ENCODE measurements at places on chromosomes 4 and X.

- no peak for DNase-seq
Measured at GRCh38 chr4:139884438-139884837, 218.8 kb downstream of the MGST2 start.

GRCh38 chr4:65089666-65090065 is 580.6 kb downstream of the EPHA5 start:
- DNase-seq: peak; percentile 3

DNA sequence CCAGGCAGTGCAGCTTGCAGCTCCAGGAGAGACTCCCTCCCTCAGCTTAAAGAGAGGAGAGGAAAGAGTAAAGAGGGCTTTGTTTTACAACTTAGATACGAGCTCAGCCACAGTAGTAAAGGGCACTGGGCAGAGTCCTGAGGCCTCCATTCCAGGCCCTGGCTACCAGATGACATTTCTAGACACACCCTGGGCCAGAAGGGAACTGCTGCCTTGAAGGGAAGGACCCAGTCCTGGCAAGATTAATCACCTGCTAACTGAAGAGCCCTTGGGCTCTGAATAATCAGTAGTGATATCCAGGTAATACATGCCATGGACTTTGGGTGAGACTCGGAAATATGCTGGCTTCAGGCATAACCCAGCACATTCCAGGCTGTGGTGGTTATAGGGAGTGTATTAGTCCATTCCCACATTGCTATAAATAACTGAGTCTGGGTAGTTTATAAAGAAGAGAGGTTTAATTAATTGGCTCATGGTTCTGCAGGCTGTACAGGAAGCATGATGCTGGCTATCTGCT is 15.3 kb upstream of the SLC16A2 start:
- no peak for DNase-seq

DNA sequence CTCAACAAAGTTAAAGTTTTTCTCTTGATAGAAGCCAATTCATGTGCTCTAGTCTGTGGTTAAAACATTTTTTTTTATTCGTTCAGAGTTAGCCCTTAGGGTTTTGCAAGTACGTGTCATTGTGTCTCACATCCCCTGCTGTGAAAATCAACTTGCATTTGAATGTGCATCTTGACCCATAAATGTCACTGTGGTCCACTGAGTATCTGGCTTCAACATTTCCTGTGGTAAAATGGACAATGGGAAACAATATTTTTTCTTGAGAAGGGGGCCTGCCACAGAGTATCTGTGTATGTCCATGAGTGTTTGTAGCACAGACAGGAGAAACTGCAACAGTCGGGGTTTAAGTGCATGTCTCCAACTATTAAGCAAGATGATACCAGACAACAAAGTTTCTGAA is 554.8 kb upstream of the TENM3 start:
- no peak for DNase-seq

GRCh38 chr4:15235135-15235534 is 192.7 kb upstream of the C1QTNF7 start:
- DNase-seq: no peak

DNA sequence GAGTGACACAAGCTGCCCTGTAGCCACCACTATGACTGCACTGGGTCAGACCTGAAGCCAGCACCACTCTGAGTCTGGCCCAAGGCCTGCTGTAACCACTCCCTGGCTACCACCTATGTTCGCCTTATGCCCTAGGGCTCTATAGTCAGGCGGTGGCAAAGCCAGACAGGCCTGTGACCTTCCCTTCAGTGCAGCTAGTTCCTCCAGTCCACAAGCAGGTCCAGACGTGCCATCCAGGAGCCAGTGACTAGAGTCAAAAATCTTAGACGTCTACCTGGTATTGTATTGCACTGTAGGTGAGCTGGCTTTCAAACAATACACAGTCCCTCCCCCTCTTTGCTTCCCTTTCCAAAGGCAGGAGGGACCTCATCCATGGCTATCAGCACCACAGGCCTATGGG is 54.0 kb upstream of the RNF128 start:
- no peak for DNase-seq

- DNase-seq: no peak
Measured at GRCh38 chr4:14837860-14838259, 164.4 kb upstream of the CPEB2 start.

GRCh38 chr4:173990869-173991210 is 292.6 kb downstream of the FBXO8 start:
- DNase-seq: no peak

- DNase-seq: no peak
Measured at GRCh38 chr4:14863418-14864364, 138.6 kb upstream of the CPEB2 start.

DNA sequence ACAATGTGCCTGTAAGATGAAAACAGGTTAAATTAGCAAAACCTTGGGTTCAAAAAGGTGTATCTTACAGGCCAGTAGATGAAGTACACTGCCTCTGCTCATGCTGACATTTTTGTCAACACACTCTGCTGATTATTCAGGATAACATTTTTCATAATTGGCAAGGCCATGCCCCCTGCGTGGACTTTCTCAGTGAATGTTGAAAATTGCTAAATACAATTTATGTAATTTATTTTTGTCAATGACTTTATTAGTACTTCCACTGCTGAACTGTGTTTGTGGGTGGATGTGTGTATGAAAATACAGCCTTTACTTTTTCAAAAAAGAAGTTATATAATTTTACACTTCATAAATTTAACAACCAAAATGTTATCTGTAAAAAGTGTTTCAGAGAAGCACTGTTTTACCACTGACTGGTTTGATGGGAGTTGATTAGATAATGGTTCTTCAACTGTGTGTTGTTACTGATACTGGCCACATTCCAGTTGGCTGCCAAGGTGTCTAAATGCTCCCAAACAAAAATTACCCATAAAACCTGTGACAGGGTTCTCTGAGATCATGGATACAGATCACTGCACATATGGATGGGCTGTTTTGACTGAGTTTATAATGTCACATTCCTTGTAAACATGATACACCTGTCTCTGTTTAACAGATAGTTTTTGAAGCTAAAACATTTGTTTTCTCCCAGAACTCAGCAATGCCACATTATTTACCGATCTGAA is 151.9 kb upstream of the SLC7A11 start:
- peak; percentile 45 for DNase-seq

GRCh38 chr4:86482306-86483172 is 111.6 kb upstream of the PTPN13 start:
- DNase-seq: no peak

- DNase-seq: no peak
Measured at GRCh38 chr4:8319731-8320385, 50.3 kb downstream of the HTRA3 start.

DNA sequence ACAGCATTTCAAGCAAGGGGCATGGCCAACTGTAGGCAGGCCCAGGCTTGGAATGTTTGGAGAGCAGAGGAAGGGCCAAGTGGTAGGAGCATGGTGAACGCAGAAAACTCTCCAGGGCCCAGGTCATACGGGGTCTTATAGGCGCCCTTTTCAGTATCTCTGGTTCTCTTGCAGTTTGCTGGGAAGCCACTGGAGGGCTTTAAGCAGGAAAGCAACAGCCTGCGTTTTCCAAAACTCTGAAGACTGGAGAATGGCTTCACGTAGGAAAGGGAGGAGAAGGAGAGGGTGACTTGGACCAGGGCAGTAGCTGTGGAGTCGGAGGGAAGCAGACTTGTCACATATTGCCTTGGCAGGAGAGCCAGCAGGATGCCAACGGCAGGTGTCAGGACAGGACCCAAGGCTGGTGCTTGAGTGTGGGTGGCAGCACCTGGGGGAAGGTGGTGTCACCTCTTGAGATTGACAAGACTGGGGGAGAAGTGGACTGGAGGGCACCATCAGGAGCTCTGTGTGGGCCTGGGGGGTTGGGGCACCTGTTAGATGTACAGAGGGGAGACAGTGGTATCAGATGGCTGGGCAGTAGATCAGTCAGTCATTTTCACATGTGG is 21.9 kb downstream of the TKTL1 start:
- DNase-seq: peak; percentile 20

DNA sequence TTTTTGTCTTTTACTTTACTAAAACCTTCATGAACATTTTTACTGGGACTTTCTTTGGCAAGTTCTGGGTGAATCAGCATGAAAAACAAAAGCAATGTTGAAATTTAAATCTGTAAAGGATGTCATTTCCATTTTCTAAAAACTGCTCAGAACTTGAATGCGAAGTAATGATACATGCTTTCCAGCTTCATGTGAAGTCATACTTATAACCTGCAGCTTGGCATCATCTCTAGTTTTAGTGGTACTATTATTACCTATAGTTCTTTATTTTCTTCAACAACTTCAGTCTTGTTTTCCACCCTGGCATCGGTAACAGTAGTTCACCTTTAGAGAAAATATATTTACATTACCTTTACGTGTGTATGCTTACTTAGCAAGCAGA is 421.4 kb upstream of the DIPK2B start:
- DNase-seq: no peak

DNA sequence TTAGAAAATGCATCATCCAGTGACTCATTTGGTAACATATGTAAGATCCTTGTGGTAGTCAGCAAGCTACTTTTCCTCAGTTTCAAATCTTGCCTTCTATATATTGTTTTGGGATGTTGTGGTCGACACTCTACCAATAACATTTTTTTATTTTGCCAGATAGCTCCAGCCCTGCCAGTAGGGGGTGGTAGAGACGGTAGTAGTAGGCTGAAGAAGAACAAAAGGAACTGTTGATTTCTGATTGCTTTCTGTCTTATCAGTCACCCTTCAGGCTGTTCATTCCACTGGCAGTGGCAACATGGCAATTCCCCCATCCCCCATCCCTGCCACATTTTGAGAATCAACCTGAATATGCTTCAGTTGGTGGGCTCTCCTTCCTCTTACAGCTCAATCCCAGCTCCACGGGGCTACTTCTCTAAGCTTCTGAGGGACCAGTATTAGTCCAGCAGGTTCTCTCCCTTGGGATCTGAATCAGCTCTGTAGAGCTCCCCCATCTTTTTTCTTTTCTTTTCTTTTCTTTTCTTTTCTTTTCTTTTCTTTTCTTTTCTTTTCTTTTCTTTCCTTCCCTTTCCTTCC is 171.5 kb upstream of the VEGFC start:
- peak; percentile 29 for DNase-seq

DNA sequence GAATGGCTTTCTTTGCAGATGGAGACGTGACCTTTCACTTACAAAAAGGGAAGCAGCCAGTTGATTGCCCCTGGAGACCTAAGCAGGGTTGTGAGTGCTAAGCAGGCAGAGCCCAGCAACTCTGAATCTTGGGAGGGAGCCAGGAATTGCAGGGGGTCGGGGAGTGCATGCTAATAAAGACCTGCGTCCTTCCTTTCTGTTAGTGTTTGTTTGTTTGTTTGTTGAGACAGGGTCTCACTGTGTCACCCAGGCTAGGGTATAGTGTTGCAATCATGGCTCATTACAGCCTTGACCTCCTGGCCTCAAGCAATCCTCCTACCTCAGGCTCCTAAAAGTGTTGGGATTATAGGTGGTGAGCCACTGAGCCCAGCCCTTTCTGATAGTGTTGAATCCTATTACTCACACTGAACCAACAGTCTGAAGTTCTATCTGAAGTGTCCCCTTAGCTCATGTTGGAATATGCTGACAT is 137.4 kb downstream of the CEP135 start:
- DNase-seq: no peak

DNA sequence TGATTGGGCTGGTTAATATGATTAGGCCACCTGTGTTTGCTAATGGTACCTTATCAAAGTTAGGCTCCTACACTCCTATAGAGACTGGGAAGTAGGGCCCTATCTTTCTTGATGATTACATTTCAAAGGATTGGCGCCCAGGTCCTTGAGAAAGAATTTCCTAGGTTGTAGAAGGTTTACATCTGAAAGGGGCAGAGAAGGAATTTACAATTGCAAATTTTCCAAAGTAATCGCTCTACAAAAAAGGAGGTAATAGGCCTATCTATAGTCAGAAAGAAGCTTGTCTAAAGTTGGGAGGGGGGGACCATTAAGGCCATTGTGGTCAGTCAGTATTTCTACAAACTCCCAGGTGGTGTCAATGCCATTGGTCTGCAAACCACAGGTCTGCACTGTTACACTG is 638.4 kb downstream of the IL1RAPL1 start:
- DNase-seq: no peak

- DNase-seq: no peak
Measured at GRCh38 chr4:68256284-68256683, 10.8 kb upstream of the TMPRSS11B start.

- no peak for DNase-seq
Measured at GRCh38 chr4:139142087-139142486, 34.9 kb downstream of the ELF2 start.

GRCh38 chr4:53777244-53777984 is 186.1 kb upstream of the LNX1 start:
- no peak for DNase-seq

GRCh38 chr4:30721185-30722091 is 1.3 kb downstream of the PCDH7 start:
- peak; percentile 32 for DNase-seq

GRCh38 chr4:88928852-88929251 is 128.1 kb downstream of the FAM13A start:
- DNase-seq: peak; percentile 39

DNA sequence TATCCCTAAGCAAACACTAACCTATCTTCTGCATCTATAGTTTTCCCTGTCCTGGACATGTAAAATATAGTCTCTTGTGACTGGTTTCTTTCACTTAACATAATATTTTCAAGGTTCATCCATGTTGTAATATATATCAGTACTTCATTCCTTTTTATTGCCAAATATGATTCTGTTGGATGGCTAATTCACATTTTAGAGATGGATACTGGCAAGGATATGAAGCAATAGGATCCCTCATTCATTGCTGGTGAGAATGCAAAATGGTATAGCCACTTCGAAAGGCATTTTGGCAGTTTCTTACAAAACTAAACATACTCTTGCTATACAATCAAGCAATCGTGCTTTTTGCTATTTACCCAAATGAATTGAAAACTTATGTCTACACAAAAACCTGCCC is 6.7 kb downstream of the TCEAL9 start:
- DNase-seq: no peak

- no peak for DNase-seq
Measured at GRCh38 chr4:87547016-87547708, 18.0 kb upstream of the SPARCL1 start.

GRCh38 chr4:105023668-105024055 is 123.0 kb upstream of the TET2 start:
- no peak for DNase-seq

DNA sequence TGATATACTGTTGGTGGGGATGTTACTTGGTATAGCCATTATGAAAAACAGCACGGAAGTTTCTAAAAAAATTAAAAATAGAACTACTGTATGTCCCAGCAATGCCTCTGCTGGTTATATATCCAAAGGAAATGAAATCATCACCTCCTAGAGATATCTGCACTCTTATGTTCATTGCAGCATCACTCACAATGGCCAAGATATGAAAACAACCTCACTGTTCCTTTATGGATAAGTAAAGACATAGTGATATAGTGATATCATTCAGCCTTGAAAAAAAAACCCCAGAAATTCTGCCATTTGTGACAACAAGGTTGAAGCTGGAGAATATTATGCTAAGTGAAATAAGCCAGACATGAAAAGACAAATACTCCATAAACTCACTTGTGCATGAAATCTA is 543.8 kb upstream of the SLIT2 start:
- peak; percentile 17 for DNase-seq

- DNase-seq: no peak
Measured at GRCh38 chr4:20623939-20624338, 76.3 kb upstream of the PACRGL start.

- DNase-seq: no peak
Measured at GRCh38 chr4:171639540-171639939, 173.7 kb upstream of the GALNTL6 start.

All from kidney tubule cell (primary cell).